ENCODE measurements at places on chromosomes 3 and 15.

DNA sequence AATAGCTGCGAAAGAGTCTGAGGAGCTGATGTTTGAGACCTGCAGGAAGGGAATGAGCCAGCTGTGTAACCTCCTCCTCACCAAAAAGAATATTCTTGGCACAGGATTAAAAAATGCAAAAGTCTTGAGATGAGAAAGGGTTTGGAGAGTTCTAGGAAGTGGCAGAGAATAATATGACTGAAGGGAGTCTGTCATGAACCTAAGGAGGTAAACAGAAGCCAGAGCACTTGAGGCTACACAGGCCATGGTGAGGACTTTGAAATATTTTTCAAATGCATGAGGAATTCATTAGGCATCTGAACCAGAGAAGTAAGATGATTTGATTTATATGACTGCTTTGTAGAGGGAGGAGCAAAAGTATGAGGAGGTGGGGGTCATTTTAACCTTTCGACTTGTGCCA is 347.8 kb downstream of the EPHA3 start:
- no peak for DNase-seq

- DNase-seq = no peak
These were observed 23.0 kb downstream of the NMNAT3 start for GRCh38 chr3:139654637-139655365.

DNA sequence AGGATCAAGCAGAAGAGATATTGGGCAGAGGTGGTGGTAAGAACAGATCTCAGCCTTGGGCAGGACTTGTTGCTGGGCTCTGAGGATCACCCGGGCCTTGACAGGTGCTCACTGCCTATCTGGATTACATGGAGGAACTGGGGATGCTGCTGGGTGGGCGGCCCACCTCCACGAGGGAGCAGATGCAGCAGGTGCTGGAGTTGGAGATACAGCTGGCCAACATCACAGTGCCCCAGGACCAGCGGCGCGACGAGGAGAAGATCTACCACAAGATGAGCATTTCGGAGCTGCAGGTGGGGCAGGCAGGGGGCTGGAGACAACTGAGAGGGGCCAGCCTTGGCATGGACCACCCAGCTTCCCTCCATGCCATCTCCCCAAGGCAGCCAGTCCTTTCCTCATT is 7.9 kb downstream of the ECE2 start:
- no peak for DNase-seq

DNA sequence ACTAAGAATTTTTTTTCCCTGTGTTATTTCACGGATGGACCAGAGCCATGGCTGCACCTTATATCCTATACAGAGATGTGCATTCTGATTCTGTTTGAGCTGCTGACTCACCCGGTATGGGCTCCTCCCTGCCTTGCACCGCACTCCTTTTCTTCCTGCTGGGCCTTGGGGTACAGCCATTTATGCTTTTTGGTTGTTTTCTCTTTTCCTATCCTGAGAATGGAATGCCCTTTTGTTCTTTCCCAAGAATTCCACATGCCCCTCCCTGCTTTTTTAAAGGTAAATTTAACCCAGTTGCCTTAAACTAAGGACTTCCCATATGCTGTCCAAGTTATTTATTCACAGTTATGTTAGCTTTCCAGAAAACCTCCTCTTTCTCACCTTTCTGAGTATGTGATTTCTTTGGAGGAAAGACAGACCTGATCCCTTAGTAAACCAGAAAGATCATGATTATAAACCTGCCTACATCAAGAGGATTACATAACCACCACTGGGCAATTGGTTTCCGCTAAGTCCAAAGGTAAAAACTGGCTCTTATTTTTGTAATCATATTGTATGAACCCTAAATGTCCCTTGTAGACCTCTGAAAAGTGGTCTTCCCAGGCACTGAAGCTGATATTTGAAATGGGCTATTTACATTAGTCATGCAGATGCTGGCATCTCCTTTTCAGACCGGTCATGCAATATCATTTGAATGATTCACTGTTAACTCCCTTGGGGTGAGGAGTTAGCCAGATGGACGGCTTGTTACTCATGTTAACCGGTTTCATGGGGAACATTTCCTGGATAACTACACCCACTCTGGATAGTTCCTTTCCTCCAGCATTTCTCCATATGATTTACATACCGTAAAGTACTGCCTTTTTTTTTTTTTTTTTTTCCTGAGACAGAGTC is 45.5 kb downstream of the TMOD3 start:
- peak; percentile 92 for DNase-seq

- no peak for DNase-seq
These were observed 69.7 kb downstream of the PRTG start for GRCh38 chr15:55673287-55673686.

DNA sequence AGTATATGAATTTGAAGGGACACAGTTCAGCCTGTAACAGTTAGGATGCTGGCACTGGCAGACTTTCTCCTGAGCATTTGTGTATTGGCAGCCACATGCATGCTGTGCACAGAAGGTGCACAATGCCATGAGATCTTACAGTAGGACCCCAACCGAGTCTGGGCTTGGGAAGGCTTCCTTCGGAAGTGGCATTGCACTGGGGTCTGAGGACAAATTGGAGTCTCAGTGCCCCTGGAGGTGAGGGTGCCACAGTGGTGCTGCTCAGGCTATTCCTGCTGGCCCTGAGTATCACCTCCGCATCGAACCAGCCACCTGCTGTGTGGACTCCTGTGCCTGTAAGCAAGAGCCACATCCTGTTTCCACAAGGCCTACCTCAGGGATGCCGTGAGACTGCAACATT is 99.5 kb downstream of the DNAJB8 start:
- DNase-seq = no peak

DNA sequence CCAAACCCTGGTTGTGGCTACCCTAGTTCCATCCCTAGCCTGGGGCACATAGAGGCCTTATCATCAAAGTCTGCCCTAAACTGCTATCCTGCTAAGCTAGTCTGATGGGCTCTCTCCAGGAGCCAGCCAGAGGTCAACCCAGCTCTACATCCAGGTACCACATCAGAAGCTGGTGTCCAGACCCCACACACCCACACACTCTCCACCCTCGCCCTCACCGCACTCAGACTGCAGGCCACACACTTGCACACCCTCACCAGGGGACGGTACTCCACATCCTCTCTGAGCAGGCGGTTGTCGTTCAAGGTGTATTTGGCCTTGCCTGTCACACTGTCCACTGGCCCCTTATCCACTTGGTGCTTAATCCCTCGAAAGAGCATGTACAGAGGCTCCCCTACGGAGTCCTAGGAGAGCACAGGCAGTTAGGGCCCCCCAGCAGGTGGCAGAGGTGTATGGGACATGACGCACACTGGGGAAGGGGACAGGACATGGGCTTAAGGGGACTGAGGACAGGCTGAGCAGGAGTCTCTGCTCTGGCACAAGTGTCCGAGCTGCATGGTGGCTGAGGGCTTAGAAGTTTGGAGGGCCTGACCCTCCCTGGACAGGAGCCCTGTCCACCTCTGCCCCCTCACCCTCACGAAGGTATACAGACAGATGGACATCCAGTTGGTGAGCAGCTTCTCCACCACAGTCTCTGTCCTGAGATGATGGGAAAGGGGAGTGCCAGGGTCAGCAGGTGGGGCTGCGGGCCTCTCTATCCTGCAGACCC is 18.1 kb downstream of the PLXNB1 start:
- no peak for DNase-seq

DNA sequence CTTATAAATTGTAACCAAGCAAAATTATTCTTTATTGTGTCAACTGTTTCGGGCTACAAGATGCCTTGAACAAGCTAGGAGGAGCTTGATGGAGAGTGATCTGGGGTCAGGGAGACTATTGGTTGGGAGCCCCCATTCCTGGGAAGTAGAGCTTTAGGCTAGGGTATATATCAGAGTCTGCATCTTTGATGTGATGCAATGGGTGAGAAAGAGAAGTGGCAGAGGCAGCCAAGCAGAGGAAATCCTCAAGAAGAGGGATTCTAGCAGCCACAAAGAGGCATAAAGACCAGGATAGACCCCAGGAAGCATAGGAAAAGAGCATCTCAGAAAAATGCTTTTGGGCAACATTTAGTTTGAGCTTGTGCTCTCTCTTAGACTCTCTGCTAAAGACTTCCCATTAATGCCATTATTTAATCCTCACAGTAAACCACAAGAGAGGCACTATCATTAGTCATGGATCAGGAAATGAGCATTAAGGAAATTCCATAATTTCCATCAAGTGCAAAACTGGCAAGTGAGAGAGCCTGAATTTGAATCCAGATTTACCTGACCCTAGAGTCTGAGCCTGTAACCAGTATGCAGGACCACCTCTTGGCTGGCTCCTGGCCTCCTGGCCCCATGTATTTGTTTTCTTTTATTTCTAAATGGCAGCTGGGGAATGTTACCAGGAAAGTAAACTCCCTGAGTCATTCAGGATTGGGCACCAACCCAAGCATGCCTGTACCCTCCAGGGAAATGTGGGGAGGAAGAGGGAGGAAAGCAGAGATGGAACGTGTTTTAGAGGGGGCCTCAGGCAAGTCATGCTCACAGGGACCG is 118.7 kb downstream of the RPL22L1 start:
- peak; percentile 61 for DNase-seq

DNA sequence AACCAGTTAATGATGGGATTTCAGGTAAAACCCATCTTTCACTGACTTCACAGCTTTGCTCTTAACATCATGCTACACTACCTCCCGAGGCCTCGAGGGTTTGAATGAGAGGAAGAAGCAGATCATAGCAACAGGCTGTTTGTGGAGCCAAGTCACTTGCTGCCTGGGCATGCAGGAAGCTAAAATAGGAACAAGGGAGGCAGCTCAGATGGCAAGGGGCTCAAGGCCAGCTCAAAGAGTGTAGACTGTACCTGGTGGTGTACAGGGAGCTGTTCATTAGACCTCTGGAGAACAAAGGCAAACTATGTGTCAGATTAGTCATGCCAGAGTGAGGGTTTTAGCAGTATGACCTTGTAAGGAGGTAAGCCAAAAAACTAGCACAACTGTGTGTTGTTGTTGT is 28.8 kb downstream of the ARRDC4 start:
- no peak for DNase-seq

DNA sequence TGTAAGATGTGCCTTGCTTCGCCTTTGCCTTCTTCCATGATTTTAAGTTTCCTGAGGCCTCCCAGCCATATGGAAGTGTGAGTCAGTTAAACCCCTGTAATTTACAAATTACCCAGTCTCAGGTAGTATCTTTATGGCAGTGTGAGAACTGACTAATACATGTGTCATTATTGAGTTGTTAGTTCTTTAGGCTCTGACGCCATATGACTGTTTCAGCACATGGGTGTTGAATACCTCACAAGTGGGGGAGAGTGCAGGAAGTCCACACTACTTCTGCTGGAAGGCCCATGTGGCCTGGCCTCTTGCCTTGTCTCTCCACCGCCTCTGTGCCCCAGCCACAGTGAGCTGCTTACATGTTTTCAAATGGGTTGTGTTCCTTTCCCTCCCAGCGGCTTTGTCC is 28.5 kb downstream of the MFSD1 start:
- peak; percentile 88 for DNase-seq

DNA sequence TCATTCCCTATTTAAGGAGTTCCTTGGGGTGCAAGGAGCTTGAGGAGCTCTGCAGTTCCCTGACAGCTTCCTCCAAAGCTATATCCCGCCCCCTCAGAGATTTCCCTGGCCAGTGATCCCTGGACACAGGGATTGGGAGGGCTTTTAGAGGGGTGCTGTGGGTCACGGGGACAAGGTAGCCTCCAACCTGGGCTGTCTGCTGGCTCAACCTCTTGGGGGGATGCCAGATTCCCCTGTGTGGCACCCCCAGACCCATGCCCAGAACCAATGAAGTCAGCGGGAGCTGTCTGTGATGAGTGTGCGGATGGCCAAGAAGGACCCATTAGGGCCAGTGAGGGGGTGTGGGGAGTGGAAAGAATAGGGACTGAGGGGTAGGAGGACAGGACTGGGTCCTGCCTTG is 21.0 kb upstream of the ATP2B2 start:
- DNase-seq = no peak

GRCh38 chr3:49498239-49498638 is 28.2 kb downstream of the DAG1 start:
- no peak for DNase-seq

Measured in RKO (cell line).